Stimulated activated CD8-positive, alpha-beta memory T cell treated with anti-CD3 and anti-CD28 coated beads, Interleukin-4, amount 100 ng/mL, for 4 hours (primary cell): ENCODE measurements at places on chromosomes 5 and 9.

DNA sequence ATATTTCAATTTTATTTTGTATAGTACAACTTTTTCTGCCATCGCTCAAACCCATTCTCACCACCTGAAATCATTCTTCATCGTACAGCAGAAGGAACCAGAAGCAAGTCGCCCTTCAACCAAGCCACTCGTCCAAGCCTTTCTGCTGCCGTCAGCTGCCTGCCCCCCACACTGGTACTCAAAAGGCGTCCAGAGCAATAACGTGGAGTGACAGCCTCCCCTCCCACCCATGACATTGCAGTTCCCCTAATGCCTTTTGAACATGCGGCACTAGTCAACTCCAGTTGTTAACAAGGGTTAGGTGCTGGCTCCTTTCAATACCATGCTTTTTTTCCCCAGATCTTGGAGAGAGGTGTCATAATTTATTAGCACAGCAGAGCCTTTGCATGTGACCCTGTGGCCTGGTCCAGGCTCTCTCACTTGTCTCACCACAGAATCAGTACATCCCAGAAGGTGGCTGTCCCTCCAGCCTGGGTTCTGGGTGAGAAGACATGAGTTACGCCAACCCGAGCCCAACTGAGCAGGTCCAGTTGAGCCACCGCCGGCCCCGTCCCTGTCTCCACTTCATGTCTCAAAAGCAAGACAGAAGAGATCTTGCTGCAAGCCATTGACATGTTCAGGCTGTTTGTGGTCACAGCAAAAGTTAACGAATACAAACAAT lies 20.4 kb upstream of the MED10 start:
- DNase-seq = no peak

DNA sequence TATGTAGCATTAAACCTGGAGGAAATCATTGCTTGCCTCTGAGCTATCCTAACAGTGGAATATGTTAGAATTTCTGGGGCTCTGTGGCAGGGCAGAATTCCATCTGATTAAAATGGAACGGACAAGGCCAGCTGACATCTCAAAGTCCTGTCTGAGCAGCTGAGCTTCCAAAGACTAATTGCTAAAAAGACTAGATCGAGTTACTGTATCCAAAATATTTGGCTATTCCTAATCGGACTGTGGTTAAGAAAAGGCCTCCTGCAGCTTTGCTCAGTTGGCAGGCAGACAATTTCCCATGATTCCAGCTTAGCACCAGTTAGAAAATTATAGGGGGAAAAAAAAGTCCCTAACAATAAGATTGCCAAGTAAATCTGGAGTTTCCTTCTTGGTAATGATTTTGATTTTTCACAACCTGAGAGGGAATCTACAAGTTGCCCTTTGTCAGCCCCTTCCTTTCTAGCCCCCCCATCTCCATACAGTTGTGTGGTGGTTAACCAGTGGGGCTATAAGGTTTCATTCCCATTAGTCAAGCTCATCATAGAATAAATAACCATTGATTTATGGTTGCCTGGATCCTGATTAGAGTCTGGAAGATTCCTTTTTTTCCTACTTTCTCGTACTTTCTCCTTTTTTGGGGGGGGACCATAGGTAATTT lies 26.4 kb downstream of the PTGR1 start:
- no peak for DNase-seq

DNA sequence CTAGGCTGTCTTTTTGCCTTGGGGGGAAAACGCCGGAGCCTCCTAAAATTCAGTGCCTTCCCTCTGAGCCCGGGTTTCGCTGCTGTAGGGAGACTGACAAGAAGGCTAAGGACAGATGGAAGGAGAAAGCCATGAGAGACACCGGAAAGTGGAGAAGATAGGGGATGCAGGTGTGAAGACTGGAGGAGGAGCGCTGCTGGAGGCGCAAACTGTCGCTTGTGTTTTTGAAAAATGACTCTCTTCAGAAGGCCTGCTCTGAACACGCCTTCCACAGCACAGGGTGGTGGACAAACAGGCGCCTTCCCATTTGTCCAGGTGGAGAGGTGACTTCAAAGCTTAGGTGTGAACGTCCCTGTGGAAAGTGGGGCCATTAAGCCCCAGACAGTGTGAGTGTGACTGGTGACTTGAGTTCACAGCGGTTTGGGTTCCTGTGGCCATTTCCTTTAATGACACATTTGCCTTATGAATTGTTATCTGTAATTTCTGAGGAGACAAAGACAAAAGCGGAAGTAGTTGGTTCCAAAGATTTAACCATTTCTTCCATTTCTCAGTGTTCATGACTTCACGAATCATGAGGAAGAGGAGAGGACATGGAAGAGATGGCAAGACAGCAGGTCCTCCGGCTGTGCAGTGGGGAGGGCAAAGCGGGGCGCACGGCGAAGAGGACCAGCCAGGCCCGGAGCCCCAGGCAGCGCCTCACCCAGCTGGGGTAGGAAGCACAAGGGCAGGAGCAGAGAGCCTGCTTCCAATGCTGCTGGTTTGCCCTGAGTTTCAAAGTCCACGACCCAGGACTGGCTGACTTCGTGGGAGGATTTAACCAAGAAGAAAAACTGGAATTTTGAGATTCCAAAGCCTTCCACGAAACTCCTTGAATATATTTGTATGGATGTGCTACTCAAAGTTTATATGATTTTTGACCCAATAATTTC lies 27.8 kb upstream of the SEMA4D start:
- no peak for DNase-seq

DNA sequence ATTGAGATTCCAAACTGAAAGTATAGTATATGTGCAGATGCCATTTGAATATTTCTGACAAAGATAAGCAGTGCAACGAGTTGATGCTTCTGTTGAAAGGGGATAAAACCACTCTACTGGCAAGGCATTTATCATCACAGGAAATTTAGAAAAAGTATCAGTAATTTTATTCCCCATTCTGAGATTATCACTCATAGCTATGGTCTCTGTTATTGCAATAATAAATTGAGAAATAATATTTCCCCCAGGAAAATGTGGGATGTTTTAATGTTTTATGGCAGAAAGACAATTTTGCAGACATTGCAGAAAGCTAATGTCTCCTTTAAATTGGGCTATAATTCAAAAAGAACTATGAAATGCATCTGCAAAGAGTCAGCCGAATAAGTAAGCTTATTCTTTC lies 1612.7 kb upstream of the ACO1 start:
- no peak for DNase-seq

DNA sequence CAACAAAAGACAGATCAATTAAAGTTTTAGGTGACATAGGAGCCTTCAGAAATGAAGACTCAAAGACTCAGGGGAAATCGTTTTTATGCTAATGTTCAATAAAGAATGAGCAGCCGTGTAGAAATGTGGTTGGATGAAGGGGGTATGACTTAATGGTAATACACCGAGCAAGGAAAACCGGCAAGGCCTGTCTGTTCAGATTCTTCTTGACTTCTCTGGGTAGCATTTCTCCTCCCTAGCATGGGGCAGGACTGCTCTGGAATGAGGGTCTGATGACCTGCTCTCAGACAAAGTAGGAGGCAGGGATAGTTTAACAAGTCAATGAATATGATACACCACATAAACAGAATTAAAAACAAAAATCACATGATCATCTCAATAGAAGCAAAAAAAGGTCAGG lies 487.4 kb downstream of the ZNF608 start:
- DNase-seq = no peak

- no peak for DNase-seq
Observed at GRCh38 chr5:168818558-168818957, 239.4 kb upstream of the PANK3 start.

DNA sequence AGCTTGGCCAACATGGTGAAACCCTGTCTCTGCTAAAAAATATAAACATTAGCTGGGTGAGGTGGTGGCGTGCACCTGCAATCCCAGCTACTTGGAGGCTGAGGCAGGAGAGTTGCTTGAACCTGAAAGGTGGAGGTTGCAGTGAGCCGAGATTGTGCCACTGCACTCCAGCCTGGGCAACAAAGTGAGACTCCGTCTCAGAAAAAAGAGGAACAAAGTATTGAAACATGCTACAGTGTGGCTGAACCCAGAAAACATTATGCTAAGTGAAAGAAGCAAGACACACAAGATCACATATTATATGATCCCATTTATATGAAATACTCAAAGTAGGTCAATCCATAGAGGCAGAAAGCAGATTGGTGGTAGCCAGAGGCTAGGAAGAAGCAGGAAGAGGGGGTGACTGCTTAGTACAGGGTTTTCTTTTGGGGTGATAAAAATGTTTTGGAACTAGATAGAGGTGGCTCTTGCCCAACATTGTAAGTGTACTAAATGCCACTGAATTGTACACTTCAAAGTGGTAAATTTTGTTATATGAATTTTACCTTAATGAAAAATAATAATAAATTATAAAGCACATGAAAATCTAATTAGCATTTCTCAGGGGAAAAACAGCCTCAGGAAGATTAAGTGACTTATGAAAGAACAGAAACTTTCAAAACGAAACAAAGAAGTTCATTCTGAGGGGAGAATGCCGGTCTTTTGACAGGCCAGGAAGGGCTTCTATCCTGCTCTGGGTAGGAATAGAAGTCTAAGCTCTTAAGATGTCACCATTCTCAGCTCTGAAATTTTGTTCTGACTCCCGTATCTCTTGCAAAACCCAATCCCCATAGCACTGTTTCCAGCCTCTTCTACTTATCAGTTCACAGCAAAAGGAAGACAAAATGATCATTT lies 161.1 kb upstream of the TBCA start:
- DNase-seq = no peak

GRCh38 chr5:150780816-150781221 lies 2.3 kb downstream of the SMIM3 start:
- no peak for DNase-seq

DNA sequence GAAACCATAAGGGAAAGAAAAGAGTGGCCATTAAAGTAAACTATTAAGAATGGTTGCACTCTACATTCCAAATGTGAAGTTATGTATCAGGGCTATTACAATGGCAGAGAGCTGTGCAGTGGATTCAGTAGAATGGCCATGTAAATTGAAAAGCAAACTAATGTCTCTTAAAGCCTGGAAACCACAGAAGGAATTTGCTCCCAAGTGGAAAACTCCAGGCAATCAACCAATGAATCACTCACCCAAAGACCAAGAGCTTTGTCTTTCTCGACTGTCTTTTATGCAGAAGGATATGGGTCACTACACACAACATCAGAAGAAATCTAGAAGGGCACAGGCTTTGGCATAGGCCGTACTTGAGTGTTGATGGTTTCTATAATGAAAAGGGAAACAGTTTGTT lies 114.9 kb downstream of the TLE1 start:
- DNase-seq = no peak

DNA sequence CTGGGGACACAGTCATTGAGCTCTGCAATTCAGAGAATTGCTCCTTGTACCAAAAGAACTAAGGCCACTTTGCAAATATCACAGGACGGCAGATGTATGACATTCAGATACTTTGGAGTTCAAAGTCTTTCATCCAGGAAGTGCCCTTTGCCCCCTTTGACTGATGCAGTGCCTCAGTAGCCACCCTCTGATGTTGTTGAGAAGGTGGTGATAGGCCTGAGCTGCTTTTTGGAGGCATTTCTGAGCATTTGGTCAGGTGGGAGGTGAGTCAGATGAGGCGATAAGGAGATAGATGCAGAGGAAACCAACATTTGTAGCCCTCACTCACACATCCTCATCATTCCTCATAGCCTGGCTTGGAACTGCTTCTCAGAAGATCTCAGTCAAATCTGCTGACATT lies 63.4 kb downstream of the ANGPTL2 start:
- DNase-seq = no peak

- no peak for DNase-seq
Observed at GRCh38 chr5:80738466-80738865, 83.7 kb upstream of the DHFR start.

DNA sequence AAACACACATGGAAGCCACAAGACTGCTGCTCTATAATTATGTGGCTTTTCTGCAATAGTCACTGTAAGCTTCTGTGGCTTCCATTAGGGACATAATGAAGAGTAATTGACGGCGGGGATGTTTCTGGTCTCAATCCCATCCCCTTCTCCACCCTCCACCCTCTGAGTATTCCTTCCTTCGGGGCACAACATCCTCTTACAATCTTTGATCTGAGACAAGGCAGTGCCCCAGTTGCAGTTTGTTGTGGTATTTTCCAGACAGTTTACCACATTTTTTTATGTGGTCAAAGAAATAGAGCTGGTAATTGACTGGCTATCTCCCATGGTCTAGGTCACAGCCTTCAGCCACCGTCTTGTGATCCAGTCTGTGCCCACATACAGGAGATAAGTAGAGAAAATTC lies 277.7 kb downstream of the NR2F1-AS1 start:
- DNase-seq = no peak

DNA sequence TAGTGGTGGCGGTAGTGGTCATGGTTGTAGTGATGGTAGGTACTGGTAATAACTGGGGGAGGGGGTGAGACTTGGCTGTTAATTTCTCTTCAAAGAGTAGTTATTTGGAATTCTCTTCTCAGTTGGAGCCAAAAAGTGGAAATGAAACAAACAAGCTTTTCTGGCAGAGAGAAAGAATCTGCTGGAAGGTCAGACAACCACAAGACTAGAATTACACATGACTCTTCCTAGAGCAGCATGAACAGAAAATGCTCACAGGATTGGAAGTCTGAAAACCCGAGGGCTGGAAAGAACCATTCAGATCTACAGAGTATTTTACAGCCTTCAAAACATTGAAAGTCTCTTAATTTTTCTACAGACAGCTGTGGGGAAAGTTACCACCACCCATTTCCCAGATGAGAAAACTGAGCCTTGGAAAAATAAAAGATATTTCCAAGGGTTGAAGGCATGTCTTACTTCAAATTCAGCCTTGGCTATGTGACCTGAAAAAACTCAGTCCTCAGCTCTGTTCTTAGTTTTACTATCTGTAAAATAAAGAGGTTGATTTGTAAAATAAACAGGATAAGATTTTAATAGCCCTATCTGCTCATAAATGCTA lies 42.9 kb upstream of the TRIM32 start:
- no peak for DNase-seq

GRCh38 chr5:55599148-55600050 lies 64.6 kb upstream of the PLPP1 start:
- DNase-seq = no peak

DNA sequence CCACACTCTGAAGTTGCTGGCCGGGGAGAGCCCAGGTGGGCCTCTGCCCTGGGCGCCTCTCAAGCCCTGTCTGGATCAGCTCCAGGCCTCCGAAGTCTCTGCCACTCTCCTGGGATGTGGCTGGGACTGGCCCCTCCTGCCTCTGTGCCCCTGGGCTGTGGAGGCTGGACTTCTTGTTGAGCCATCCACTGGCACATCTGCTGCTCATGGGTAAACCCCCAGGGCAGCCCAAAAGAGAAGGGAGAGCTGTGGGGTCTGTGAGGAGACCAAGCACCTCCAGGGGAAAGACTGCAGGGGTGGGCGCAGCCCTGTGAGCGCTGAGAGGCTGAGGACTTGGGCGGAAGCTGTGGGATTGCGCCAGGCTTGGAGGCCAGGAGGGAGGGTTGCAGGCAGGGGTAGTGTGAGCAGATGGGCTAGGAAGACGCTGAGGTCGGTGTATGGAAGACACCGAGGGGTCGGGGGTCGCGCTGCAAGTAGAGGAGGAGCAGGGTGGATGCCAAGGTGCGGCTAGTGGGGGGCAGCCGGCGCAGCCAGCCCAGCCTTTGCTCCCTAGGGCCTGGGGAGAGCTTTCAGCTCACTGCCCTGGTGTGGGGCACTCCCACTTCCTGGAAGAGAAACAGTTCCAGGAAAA lies 118.1 kb downstream of the WNK2 start:
- DNase-seq = no peak
